ENCODE measurements at places on chromosomes 12 and 14.

GRCh38 chr12:131711551-131712205, 788 bp downstream of the SFSWAP start:
- DNase-seq: peak; percentile 11

DNA sequence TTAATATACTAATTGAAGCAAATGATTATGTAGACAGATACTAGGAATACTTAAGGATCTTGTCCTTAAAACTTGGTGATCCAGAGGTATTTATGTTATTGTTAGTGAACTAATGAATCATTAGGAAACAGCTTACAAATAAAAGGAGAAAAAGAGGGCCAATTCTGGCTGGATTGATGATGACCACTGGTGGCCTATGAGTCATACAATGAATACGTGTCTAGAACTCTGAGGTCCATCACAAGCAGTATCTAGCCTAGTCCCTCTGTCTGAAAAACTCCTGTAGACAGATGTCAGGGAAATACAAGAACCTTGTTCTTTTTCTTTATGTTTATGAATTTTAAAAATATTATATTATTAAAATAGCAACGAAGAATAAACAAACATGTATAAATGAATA, 51.7 kb upstream of the RTL1 start:
- DNase-seq: no peak

DNA sequence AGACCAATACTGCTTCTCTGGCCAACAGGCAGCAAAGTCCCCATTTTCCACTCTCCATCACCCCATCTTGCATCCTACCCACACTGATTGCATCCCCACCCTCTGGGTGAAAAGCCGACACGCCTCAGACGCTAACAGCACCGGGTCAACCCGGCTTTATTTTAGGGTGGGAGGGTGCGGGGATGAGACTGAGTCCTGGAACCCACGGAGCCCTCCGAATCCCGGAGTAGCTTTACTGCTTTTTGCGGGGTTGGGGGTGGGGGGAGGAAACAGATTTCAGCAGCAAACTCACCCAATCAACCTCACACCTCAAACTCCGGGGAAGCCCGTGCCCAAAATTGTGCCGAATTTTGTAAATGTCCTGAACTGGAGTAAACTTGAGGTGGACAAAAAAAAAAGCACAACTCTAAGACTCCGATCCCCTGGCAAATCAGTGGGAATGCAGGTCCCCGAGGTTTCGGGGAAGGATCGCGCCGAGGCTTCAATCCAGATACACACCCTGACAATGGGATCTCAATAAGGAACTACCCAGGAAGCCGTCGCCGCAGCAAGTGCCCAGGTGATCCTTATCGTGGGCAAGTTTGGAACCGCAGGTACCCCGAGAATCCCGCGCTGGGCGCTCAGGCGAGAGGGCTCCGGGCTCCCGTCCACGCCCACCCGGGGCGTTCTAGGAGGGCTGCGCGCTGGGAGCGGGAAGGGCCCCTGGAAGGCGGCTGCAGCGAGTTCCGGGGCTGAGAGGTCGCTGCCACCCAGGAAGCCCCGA, 1.1 kb downstream of the GCH1 start:
- peak; percentile 39 for DNase-seq

DNA sequence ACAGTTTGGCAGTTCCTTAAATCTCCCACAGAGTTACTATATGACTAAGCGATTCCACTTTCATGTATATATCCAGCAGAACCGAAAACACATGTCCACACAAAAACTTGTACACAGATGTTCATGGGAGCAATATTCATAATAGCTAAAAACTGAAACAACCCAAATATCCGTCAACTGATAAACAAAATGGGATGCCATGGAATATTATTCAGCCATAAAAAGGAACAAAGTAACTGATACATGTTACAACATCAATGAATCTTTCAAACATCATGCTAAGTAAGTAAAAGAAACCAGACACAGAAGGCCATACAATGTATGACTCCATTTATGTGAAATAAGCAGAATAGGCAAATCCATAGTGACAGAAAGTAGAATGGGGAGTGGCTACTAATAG, 80.2 kb upstream of the GPHB5 start:
- no peak for DNase-seq

DNA sequence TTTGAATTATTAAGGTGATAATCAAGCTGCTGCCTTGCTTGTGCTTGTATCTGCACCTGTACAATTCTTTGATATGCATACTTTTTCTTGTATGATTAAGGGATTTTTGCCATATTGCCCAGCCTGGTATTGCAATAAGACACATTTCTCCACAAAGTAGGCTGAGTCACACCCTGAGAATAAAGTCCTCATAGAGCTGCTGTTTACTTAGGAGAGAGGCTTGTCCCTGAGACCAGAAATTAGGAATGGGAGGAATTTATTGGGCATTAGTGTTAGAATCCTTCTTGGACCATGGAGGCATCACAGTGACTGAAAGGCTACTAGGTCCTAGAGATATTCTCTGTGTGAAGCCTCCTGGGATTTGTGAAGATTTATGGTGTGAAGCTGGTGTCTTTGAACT, 506.8 kb upstream of the FBXO33 start:
- no peak for DNase-seq

GRCh38 chr12:82436354-82436753, 78.0 kb downstream of the METTL25 start:
- DNase-seq: no peak

GRCh38 chr12:15208871-15209656, 12.2 kb downstream of the RERG start:
- no peak for DNase-seq

DNA sequence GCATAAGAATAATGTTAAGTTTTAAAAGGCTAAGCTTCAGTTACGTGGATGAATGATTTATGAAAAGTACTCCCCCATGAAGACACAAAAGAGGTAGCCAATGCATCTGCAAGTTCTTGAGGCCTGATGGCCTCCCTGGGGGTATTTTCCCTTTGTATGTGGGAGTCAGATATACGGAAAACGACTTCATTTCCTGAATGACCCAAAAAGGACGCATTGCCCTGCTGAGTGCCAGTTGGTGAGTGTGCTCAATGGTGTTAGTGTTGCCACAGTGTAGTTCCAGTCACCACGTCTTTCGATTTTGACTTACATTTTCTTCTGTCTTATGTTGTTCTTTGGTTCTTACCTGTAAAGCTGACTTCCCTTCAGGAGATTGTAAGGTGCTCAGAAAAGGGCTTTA, 8.0 kb downstream of the ETV6 start:
- no peak for DNase-seq

- DNase-seq: peak; percentile 70
These were observed 60.6 kb upstream of the TCL1A start for GRCh38 chr14:95774265-95775160.

DNA sequence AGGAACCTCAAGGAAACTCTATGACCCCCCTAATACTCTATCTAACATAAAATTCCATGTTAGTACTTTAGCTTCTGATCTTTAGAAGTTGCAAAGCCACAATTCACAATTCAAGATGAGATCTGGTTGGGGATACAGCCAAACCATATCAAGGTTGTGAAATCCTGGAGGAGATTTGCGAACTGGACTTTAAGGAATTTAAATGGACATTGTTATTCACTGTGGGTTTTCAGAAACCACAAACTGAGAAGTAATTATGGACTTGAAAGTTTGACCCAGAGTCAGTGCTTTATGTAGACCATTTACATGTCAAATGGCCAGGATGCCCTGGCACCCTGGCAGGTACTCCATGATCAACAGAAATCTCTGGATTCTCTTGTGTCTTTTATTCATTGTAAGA, 14.2 kb upstream of the CDKL1 start:
- no peak for DNase-seq

DNA sequence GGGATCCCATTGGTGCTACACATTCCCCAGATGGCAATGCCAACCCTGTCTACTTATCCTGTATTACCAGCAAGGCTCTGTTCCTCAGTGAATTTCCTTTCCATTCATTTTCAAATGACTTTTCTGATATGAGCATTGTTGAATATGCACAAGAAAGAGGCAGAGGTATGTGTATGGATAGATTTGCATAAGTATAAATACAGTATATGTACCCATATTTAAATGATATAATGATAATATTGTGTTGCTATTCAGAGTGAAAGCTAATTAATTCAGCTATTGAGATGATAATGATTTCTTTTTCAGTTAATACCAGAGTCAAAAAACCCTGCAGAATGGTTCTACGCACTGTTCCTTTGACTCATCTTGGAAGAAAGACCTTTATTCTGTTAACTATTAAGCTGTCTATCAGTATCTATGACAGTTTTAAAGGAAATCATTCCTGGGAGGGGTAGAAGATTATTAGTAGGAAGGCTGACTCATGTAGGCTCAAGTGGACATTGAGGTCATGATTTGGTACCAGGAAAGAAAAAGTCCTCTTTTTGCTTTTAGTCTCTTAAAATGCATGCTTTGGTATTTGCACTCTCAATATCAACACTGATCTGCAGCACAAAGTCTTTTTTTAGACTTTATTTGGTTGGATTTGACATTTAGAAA, 44.9 kb upstream of the GAS2L3 start:
- DNase-seq: no peak

GRCh38 chr14:105490267-105490571, 827 bp upstream of the TEDC1 start:
- DNase-seq: no peak

GRCh38 chr12:252636-253035, 10.0 kb downstream of the SLC6A13 start:
- DNase-seq: no peak

GRCh38 chr14:100088226-100088625, 23.0 kb downstream of the EVL start:
- no peak for DNase-seq
